ENCODE measurements at places on chromosomes 2 and 18.

DNA sequence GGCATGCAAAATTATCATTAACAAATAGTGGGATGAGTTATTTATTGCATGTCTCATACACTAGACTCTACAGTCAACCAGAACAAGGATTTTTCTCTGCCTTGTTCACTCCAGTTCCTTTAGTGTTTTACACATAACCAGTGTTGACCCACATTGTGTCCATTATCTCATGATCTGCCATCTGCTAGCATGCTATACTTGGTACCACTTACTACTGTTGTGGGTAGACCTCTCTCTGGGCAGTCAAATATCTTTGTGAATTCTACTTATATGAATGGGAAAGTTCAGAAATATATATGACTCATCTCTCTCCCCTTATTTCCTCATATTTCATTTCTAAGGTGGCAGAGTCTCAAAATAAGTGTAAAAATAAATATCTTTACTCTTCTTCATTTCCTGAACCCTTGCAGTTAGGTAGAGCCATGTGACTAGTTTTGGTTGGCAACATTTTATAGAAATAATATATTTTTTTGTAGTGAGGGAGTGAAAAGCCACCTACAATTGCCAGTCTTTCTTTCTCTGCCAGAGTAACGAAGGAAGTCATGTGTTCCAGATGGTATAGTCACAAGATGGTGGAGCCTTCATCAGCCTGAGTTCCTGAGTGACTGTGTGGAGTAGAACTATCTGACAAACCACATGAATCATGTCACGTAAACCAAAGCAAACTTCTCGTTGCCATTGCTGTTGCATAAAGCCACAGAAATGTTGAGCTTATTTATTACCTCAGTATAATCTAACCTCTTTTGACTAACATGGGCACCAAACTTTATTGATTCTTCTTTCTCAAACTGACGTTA is 704.0 kb downstream of the RNF144A start:
- DNase-seq, result no peak

- DNase-seq, result peak; percentile 67
Measured at GRCh38 chr18:5543773-5544389, at the start of gene EPB41L3. Gene EPB41L3 (minus strand): TSS chr18:5543997. CDS start chr18:5489183, 54,814 bp downstream.

DNA sequence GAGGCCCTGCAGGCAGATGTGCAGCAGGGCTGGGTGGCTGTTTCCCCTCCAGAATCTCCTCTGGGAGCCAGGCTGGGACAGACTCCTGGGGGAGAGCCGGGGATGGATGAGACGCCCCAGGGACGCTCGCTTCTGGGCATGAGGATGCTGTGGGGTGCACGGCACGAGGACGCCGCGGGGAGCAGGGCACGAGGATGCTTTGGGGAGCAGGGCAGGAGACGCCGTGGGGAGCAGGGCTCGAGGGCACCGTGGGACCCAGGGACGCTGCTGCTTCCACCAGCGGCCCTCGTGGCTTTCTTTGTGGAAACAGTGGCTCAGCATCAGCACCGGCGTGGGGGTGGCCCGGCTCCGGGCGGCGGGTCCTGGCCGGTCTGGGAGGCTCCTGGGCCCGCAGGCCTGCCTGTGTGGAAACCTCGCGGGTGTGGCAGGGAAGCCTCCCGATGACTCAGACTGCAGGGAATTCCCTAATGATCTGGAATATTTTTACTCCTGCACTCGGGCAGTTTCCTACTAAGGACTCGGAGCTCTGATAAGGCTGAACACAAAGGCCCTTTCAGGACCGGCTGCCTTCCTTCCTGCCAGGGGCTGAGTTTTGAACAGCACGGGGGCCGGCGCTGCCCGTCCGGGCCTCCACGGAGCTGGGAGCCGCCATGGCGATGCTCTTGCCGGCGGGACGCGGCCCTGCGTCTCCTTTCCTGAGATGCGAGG is 62.6 kb downstream of the NFATC1 start:
- no peak for DNase-seq

DNA sequence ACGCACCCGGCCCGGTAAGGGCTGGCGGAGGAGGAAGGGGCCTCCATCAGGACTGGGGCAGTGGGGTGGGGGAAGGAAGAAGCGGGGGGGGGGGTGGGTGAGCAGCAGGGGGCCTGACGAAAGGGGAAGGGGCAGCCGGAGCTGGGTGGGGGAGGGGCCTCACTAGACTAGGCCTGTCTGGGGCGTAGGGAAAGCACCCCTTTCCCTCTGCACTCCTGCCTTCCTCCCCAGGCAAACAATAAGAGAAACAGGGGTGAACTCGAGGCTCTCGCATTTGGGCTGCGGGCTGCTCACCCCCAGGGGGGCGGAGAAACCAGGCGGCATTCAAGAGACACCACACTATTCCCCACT is 82.7 kb upstream of the POMC start:
- DNase-seq, result no peak

DNA sequence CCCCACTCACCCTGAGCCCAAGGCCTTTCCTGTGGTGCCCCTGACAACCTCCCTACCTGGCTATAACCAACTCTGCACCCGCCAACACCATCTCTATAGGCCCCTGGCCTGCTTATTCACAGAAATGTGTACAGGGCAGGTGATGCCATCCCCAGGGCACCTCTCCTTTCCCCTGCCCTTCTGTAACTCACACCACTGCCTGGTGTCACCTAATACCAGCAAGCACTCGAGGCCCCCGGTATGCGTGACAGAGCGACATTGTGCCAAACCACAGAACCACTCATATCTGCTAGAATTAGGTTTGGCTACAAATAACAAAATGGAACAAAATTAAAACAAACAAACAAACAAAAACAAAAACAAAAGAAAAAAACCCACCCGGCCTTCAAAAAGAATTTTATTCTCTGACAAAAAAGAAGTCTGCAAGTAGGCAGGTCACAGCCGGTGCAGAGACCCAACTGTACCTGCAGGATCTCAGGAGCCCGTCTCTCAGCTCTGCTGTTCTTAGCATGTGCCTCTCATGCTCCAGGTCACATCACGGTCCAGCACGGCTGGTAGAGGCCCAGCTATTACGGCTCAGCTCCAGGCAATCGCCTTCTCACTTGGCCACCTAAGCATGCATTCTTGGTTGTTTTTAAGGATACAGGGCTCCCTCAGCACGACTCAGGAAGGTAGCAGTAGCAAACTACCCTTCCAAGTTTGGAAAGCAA is 51.4 kb downstream of the FAM178B start:
- no peak for DNase-seq

DNA sequence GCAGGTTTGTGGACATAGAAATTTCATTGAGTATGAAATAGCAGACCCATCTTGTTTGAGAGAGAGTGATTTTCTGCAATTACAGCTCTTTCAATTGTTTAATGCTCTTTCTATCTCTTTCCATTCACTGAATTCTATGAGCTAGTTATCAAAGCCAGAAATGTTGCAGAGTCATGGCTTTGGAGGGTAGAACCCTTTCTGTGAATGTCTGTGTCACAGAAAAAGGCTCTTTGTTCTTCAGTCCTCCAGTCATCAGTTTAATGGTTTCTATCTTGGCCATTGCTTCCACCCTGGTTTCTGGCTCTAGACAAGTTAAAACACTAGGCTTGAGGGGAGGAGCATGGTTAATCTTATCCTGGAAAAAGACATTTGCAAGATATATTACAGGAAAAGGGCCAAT is 655.0 kb downstream of the STK39 start:
- no peak for DNase-seq

Data from inflammatory macrophage (primary cell).